ENCODE measurements at places on chromosomes 5 and 9.

- DNase-seq: no peak
These were observed 77.7 kb downstream of the BRINP1 start for GRCh38 chr9:119291554-119291953.

DNA sequence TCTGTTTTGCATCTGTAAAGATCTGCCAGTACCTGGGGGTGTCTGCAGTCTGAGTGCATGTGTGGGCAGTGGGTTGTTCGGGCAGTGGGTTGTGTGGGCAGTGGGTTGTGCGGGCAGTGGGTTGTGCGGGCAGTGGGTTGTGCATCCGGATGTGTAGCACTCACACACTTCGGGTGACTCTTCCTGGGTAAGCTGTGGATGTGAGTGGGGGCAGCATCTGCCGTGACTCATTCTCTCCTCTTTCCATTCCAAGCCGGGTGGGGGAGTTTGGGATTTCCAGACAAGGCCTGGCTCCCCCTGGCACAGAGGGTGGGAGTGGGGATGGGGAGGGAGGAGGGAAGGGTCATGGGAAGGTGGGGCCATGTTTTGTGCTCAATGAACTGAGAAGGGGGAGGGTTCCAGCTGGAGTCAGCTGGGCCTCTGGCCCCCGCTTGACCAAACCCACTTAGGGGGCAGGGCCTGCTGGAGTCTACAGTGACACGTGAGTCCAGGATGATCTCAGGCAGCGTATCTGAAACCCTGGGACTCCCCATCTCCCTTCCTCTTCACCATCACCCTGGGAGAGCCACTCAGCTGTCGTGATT is 8.3 kb downstream of the CRB2 start:
- no peak for DNase-seq

DNA sequence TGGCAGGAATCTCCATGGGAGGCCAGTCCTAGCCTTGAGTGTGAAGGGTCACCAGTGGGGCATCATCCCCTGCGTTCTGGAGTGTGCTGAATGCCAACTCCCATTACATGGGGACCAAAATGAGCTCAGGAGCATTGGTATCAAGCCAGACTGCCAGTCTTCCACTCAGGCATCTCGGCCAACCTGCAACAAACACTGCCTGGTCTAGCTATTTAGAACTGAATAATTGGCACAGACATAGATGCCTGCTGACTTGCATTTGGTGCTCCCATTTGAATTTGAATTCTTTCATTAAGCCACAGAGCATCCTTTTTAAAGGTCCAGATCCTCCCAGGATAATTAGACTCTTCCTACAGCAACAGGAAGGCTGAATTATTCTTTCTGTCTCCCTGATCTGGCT is 116.6 kb upstream of the ABCA1 start:
- no peak for DNase-seq

DNA sequence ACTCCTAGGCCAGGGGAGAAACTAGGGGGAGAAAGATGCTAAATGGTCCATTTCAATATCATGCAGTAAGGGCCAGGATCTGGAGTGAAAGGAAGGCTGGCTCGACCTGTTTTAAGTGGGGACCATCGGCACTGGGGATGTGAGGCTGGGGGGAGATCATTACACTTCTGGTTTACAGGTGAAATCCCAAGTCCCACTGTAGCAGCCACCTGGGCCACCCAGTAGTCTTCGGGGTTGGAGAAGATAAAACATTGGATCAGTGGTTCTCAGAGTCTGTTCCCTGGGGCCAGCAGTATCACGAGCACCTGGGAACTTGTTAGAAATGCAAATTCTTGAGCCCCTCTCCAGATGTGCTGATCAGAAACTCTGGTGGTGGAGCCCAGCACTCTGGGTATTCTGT is 111.3 kb upstream of the ALDH1B1 start:
- DNase-seq: no peak

DNA sequence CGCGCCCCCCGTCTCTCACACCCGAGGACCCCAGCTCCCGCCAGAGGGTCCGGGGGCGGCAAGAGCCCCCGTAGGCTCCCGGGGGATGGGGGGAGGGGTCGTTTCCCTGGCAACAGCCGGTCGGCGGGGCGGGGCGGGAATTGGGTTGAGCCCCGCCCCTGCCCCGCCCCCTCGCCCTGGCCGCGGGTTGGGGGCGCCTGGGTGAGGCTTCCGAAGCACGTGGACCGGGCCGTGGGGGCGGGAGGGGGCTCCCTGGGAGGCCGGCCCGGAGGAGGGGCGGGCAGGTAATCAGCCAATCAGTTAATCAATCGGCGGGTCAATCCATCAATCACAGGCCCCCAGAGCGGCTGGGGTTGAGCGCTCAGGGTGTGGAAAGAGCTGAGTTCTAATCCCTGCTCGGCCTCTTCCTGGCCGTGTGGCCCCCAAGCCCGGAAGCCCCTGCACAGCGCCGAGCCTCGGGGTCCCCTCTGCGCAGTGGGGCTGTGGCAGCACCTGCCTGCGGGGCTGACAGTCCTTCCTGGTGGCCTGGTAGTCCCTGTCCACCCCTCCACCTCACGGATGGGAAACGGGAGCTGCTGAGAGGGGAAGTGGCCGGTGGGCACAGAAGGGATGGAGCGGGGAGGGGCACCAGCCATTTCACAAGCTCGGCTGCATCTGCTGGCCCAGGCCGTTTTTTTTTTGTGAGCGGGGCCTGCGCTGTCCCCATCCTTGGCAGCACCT is 174.2 kb upstream of the IER5L start:
- DNase-seq: peak; percentile 95

- no peak for DNase-seq
These were observed 5.8 kb downstream of the LMX1B start for GRCh38 chr9:126619361-126620135.

- no peak for DNase-seq
These were observed 15.7 kb upstream of the TNC start for GRCh38 chr9:115133649-115134048.

DNA sequence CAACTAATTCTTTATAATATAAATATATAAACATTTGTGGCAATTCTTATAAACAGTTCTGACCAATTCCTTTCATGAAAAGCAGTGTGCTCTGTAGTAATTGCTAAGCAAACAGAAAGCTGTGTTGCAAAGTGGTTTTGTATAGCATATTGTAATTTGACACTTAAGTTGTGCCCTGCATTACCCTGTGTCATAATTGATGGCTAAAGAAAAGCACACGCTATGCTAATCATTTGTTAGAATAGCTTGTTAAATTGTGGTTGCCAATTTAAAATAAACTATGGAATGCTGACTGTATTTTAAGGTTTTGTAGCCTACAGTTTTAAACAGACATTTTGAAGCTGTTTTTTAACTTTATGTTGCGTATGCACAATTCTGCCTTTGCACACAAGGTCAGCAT is 140.0 kb downstream of the PBX3 start:
- no peak for DNase-seq

DNA sequence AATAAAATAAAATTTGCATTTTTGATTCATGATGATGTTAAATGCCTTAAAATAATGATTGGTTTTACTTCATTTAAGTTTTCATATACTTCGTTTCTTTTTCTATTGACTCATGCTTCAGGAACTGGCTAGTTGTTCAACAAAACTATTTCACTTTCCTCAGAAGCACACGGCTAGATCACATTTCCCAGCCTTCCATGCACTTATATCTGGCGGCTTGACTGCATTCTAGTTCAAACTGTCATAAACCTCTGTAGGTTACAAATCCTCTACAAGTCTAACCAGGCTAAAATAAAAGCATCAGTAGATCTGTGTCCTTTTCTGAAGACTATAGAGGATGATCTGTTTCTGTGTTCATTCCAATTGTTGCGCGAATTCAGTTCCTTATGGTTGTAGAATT is 46.3 kb upstream of the CNTLN start:
- no peak for DNase-seq

DNA sequence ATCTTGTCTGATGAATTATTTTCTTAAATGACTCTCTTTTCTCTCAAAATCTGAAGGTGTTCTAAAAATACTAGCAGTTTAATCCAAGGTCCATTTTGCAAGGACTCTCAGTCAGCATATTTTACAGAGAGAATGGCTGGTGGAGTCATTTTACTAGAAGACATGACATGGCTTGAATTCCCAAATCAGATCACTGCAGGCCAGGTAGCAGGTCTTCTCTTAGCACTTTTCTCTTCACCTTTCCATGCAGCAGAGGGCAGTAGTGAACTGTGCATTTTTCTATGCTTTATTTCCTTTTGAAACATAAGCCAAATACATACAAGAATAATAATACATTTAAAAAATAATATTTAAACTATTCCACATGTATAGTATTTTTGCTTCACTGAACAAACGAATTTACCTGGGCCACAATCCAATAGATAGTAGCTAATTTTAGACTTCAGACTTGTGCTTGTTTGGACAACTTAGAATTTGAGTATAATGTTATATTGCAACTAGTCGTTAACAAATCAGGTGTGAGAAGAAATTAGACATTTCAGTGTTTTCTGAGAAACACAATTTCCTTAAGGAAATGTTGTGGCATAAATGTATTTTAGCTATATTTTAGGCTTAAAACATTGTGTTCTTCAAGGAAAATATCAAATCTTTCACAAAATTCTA is 289.4 kb upstream of the DAB2 start:
- peak; percentile 8 for DNase-seq

DNA sequence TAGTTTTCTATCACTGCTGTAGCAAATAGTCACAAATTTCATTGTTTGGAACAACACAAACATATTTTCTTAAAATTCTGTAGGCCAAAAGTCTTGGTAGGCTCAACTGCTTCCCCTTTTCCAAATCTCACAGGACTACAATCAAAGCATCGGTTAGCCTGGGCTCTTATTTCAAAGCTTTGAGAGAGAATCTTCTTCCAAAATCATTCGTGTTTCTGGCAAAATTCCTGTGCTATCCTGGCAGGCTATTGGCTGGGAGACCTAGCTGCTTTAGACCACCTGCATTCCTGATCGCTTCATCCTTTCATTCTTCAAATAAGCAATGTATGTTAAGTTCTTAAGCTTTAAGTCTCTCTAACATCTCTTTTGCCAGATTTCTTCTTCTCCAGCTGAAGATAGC is 629.8 kb upstream of the CDH18 start:
- DNase-seq: no peak

DNA sequence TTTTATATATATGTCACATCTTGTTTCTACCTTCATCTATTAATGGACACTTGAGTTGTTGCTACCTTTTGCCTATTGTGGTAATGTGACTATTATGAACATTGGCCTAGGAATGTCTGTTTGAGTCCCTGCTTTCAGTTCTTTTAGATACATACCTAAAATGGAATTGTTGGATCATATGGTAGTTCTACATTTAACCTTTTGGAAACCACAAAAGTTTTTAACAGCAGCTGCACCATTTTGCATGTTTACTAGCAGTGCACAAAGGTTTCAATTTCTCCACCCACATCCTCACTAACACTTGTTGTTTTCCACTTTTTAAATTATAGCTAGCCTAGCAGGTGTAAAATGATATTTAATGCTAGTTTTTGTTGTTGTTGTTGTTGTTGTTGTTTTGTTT is 88.4 kb downstream of the GALNT10 start:
- no peak for DNase-seq

DNA sequence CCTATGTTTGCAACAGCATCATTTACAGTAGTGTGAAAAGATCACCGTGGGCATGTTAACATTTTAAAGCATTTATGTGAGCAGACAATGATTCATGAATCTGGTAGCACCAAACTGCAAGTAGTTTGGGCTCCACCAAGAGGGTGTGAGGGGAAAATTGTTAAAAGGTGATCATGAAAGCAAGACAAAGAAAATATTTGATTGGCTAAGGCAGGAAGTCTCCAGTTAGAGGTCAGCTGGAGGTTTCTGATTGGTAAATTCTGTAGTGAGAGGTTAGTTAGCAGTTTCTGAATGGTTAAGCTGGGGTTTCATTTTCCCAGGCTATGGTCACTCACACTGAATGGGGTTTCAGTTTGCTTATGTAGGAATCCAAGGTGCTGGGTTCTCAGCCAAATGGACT is 13.5 kb upstream of the DRD1 start:
- DNase-seq: no peak

- no peak for DNase-seq
These were observed 34.2 kb downstream of the FOXI1 start for GRCh38 chr5:170139786-170140335.

DNA sequence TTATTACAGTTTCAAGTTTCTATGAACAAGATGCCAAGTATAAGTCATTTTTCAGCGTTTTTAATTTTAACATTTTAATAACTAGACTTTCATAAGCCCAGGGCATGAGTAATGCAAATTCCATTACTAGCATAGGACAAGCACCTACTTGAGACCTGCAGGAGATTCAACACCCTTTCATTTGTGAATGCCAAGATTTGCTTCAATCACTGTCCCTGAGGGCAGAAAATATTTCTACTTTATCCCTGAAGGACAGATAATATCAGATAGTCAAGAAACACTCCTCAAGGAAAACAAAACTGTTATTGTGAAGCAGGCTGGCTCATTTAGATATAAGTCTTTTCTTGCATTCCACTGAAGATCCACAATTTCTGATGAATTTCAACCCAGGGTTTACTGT is 27.7 kb upstream of the ZNF622 start:
- DNase-seq: no peak

GRCh38 chr5:35229076-35230037 is 930 bp downstream of the PRLR start:
- DNase-seq: peak; percentile 66

GRCh38 chr9:21972361-21972760 is 21.8 kb downstream of the CDKN2A start:
- DNase-seq: no peak

DNA sequence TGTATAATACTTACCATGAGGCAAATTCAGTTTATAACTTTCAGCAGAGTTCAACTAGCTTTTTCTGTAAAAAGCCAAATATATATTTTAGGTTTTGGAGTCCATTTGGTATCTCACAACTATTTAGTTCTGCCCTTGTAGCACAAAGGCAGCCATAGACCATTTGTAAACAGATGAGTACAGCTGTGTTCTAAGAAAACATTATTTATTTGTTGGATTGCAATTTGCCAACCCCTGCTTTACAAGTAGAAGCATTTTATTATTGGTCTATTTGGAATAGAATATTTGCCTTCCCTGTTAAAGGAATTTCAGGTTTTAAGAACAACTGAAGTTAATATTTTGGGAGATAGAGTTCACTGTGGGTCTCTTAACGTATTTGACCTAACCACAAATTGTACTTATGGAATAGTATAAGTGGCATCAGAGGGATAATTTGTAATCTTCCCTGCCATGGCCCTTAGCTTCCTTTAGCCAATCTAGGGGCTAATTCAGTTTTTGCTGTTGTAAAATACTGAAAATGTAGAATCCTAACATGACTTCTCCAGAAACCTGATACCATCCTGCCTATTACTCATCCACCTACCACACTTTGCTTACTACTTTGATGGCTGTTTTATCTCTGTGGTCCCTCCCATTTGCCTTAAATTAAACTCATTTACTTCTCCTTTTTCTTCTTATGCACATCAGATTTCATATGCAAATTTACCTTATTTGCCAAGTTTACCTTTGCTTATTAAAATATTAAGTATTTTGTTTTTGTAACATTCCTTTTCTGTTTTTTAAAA is 109.2 kb downstream of the DMXL1 start:
- no peak for DNase-seq

GRCh38 chr5:88938488-88938887 is 55.5 kb upstream of the MEF2C start:
- DNase-seq: no peak

- DNase-seq: no peak
These were observed 1021.7 kb downstream of the EFNA5 start for GRCh38 chr5:106649031-106649430.
